ENCODE measurements at places on chromosomes 11 and 22.

GRCh38 chr11:70776914-70777532, 378.7 kb downstream of the CTTN start:
- no peaks in the 10 kb centered on the region for H3K27me3 ChIP-seq
- H3K36me3 ChIP-seq = no peaks in the 10 kb centered on the region
- no peak overlapping the region for H3K4me3 ChIP-seq
- no peak overlapping the region for H3K27ac ChIP-seq
- DNase-seq = no peak

DNA sequence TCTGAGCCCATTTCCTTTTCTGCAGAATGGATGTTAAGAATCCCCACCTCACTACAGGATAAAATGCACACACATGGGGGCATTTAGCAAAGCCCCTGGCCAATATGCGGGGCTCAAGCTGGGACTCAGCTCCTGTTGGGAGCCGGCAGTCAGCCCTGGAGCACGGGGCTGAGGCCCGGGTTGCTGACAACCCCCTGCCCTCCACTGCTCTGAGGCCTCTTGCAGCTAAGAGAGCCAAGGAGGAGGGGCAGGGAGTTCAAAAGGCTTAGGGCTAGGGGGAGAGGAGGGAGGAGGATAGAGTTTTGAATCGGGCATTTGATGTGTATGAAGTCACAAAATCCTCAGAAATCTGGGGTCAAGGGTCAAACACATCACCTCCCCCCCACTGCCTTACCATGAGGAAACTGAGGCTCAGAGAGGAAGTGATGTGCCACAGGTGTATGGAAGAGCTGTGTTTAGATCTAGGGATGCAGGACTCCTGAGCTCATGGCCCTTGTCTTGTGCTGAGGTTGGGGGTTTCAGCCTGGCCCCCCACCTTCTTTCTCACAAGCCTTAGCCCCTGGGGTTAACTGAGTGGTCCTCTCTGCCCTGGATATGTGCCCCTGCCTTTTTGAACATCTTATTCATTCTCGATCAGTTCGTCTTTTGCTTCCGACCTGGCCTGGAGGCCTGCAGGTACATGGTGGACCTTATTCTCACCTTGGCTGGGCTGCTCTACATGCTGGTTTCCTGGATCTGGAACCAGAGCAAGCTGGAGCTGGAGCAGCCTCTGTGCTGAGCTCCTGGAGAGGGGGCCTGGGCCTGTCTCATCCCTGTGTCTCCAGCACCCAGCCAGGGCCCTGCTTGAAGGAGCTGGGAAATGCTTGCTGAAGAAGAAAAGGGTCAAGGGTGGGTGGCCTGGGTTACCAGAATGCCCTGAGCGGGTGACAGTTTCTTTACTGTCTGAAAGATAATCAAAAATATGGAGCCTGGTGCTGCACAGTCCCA, 80.3 kb downstream of the LRRC32 start:
- no peaks in the 10 kb centered on the region for H3K27me3 ChIP-seq
- H3K4me1 ChIP-seq = peaks cover 29% of the 10 kb centered on the region
- no peak overlapping the region for H3K27ac ChIP-seq
- no peak for DNase-seq

- H3K4me3 ChIP-seq = peak within 1 kb of the TSS; percentile 97
- no peaks in the 10 kb centered on the region for H3K36me3 ChIP-seq
- no peaks in the 10 kb centered on the region for H3K27me3 ChIP-seq
- peak within 1 kb of the TSS; percentile 100 for H3K27ac ChIP-seq
These were observed at the start of gene LRRC56 for GRCh38 chr11:536841-537621. Gene LRRC56 (plus strand): TSS chr11:537527. CDS start chr11:540685, 3,158 bp downstream.

GRCh38 chr11:118645066-118645715, 34.3 kb downstream of the TREH start:
- H3K4me1 ChIP-seq = no peaks in the 10 kb centered on the region
- H3K27me3 ChIP-seq = no peaks in the 10 kb centered on the region
- no peak overlapping the region for H3K27ac ChIP-seq
- H3K36me3 ChIP-seq = no peaks in the 10 kb centered on the region

GRCh38 chr11:342328-342727, 21.7 kb upstream of the IFITM3 start:
- H3K27ac ChIP-seq = no peak overlapping the region
- H3K4me1 ChIP-seq = peaks cover 14% of the 10 kb centered on the region
- peaks cover 7% of the 10 kb centered on the region for H3K36me3 ChIP-seq
- H3K27me3 ChIP-seq = no peaks in the 10 kb centered on the region

GRCh38 chr11:117551761-117552343, 224.2 kb downstream of the CEP164 start:
- peaks cover 20% of the 10 kb centered on the region for H3K27me3 ChIP-seq
- H3K36me3 ChIP-seq = no peaks in the 10 kb centered on the region
- DNase-seq = no peak
- H3K27ac ChIP-seq = no peak overlapping the region

DNA sequence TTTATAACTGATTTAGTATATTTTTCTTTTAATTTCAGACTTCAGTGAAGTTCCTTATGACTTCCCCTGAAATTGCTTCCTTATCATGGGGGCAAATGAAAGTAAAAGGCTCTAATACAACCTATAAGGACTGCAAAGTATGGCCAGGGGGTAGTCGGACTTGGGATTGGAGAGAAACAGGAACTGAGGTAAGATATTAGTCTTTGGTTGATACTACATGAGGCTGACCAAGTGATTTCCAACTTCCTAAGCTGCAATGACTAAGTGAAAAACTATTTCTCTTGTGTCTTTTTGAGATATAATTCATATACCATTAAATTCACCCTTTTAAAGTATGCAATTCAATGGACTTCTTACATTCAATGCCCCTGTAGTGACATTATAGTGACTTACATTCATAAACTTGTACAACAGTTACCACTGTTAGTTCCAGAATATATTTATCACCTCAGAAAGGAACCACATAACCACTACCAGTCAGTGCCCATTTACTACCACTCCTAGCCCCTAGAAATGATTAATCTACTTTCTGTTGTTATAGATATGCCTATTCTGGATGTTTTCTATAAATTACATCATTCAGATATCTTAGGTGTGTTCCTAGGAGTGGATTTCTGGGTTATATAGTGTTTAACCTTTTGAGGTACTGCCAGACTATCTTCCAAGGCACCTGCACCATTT, 21.6 kb downstream of the AAMDC start:
- peaks cover 23% of the 10 kb centered on the region for H3K36me3 ChIP-seq
- no peak overlapping the region for H3K27ac ChIP-seq
- no peaks in the 10 kb centered on the region for H3K4me1 ChIP-seq
- no peaks in the 10 kb centered on the region for H3K27me3 ChIP-seq
- DNase-seq = no peak
- H3K4me3 ChIP-seq = no peak overlapping the region

- no peak overlapping the region for H3K27ac ChIP-seq
- no peak overlapping the region for H3K4me3 ChIP-seq
- H3K27me3 ChIP-seq = peaks cover 3% of the 10 kb centered on the region
- no peak for DNase-seq
- peaks cover 21% of the 10 kb centered on the region for H3K4me1 ChIP-seq
These were observed 5.1 kb upstream of the KRTAP5-9 start for GRCh38 chr11:71542879-71543777.

DNA sequence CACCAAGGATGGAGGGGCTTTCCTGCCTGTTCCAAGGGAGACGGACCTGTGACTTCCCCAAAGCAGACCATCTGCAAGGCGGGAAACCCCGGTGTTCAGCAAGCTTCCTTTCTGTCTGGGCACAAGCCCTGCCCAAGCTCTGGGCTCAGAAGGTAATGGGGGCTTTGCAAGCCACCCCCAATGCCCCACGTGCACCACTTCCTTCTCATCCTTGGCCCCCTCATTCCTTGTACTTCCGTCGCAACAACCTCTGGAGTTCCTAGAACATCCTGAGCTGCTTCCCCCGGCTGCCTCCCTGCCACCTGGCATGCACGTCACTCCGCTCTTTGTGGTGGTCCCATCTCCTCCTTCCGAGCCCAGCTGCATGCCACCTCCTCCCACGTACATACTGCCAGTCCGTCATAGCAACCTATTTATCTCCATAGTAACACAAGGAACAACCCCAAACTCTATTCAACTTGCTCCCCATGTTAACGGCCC, 3.9 kb downstream of the MYEOV start:
- H3K36me3 ChIP-seq = no peaks in the 10 kb centered on the region
- peaks cover 85% of the 10 kb centered on the region for H3K4me1 ChIP-seq
- no peak for DNase-seq
- no peaks in the 10 kb centered on the region for H3K27me3 ChIP-seq
- peak overlapping the region; percentile 34 for H3K4me3 ChIP-seq

- peak; percentile 8 for DNase-seq
- no peaks in the 10 kb centered on the region for H3K36me3 ChIP-seq
- peaks cover 9% of the 10 kb centered on the region for H3K4me1 ChIP-seq
- H3K27me3 ChIP-seq = peaks cover 13% of the 10 kb centered on the region
These were observed 66.5 kb upstream of the CLMP start for GRCh38 chr11:123261345-123262106.

GRCh38 chr22:50176850-50177536, 6.5 kb downstream of the PANX2 start:
- peaks cover 11% of the 10 kb centered on the region for H3K27me3 ChIP-seq
- no peak for DNase-seq
- H3K4me1 ChIP-seq = peaks cover 34% of the 10 kb centered on the region
- no peak overlapping the region for H3K4me3 ChIP-seq

GRCh38 chr11:125494031-125494360, 2.1 kb downstream of the FEZ1 start:
- H3K27me3 ChIP-seq = peaks cover 50% of the 10 kb centered on the region
- H3K36me3 ChIP-seq = peaks cover 19% of the 10 kb centered on the region
- DNase-seq = no peak
- H3K27ac ChIP-seq = no peak overlapping the region
- peaks cover 28% of the 10 kb centered on the region for H3K4me1 ChIP-seq

DNA sequence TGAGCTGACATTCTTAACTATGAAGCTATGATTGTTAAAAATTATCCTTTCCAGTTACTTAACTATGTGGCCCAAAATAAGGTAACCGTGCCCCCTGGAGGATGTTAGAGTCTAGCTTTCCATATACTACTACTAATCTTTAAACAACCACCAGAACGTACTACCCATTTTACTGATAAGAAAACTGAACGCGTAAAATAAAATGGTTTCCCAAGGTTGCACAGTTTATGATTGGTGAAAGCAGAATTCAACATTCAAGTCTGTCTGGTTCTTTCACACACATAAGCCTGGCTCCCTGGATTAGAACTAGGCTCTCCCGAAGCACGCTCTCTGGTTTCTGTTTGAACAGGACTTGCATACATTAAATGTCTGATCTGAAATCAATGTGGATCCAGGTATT, 437.8 kb upstream of the CCDC90B start:
- no peaks in the 10 kb centered on the region for H3K36me3 ChIP-seq
- peaks cover 11% of the 10 kb centered on the region for H3K4me1 ChIP-seq
- H3K27ac ChIP-seq = no peak overlapping the region

- no peak for DNase-seq
- peaks cover 7% of the 10 kb centered on the region for H3K36me3 ChIP-seq
- no peaks in the 10 kb centered on the region for H3K27me3 ChIP-seq
- peak overlapping the region; percentile 99 for H3K4me3 ChIP-seq
These were observed 971 bp downstream of the TUBGCP6 start for GRCh38 chr22:50243685-50244419.

DNA sequence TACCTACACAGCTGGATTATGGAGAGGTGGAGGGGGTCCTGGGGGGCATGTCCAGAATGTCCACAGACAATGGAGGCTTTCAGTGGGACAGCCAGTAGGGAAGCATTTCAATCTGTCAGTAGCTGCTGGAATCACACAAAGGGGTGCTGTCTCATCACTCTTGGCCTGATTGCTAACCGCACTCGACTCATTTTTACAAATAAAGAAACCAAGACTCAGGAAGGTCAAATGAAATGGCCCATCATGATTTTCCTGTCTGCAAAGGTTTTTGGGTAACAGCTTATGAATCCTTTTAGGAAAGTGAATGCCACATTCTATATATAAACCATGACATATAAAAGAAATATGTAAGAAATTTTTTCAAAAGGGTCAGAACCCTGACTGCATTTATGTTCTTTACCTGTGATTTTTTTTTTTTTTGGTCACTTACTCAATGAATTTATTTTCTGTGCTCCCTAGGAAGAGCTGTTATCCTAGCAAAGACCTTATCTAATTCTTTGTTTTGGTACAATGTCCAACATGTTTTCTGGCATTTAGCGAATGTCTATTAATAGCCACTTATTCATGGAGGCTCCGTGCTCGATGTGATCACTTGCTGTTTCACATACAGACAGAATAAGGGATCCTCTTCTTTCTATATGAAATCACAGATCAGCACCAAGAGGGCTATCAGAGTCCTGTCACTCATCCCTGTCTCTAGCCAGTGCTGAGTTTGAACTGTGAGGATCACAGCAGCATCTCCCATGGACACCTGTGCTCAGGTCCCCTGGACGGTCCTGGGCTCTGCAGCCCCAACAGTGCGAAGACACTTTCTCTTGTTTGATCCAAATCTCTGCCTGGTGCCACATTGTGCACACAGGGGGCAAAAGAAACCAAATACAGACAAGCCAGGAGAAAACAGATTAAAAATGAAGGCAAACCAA, 979.7 kb downstream of the NTM start:
- H3K27ac ChIP-seq = no peak overlapping the region
- H3K27me3 ChIP-seq = no peaks in the 10 kb centered on the region
- no peaks in the 10 kb centered on the region for H3K4me1 ChIP-seq
- H3K4me3 ChIP-seq = no peak overlapping the region
- no peak for DNase-seq

DNA sequence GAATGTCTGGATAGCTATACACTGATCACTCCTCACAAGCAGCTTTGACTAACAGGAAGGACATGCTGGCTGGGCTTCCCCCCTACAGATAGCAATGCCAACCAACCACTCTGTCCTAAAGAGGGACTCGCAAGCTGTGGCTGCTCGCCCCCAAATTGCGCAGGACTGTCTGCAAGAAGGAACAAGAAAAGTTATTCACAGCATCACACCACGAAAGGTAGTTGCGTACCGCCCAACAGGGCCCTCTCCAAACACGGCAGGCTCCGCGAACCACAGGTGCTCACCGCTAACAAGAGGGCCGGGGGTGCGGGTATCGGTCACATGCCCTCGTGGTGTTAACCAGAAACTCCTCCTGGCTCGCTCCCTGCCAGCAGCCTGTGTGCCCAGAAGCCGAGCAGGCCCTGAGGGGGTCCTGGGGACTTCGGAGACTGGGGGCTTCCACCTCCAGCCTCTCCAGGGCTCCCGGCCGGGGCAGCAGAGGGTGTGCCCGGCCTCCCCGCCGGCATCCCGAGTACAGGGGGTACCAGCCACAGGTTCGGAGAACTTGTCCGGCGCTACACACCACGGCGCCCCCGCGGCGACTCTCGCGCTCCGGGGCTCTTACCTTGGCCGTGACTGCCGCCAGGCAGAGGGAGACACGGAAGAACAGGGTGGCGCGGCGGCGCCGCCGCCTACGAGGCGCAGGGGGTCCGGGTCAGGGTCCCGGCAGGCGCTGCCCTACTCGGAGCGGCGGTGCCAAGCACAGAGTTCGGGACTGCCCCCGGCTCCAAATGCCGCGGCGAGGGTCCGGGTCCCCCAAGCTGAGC, 682 bp downstream of the LARGE1 start:
- no peaks in the 10 kb centered on the region for H3K27me3 ChIP-seq
- H3K36me3 ChIP-seq = no peaks in the 10 kb centered on the region
- H3K4me1 ChIP-seq = peaks cover 61% of the 10 kb centered on the region

- H3K27ac ChIP-seq = no peak overlapping the region
- no peak overlapping the region for H3K4me3 ChIP-seq
- H3K27me3 ChIP-seq = peaks cover 55% of the 10 kb centered on the region
- DNase-seq = no peak
These were observed 114.2 kb upstream of the SEZ6L start for GRCh38 chr22:26054841-26055605.
